ENCODE measurements at places on chromosomes 6 and 20. TPM values are rescaled to one million over a fixed set of nuclear protein-coding genes. Genes with fewer than 3 reads are reported as not detected.

GRCh38 chr6:26155061-26155930, 68.1 kb downstream of the HFE start:
- no peak for DNase-seq

GRCh38 chr6:17972074-17972952, 15.1 kb downstream of the KIF13A start:
- DNase-seq: no peak

- no peak for DNase-seq
These were observed 6.1 kb downstream of the EEF1A1 start for GRCh38 chr6:73514746-73515110.

GRCh38 chr6:125913864-125914351, 42.7 kb upstream of the HINT3 start:
- peak; percentile 92 for DNase-seq

DNA sequence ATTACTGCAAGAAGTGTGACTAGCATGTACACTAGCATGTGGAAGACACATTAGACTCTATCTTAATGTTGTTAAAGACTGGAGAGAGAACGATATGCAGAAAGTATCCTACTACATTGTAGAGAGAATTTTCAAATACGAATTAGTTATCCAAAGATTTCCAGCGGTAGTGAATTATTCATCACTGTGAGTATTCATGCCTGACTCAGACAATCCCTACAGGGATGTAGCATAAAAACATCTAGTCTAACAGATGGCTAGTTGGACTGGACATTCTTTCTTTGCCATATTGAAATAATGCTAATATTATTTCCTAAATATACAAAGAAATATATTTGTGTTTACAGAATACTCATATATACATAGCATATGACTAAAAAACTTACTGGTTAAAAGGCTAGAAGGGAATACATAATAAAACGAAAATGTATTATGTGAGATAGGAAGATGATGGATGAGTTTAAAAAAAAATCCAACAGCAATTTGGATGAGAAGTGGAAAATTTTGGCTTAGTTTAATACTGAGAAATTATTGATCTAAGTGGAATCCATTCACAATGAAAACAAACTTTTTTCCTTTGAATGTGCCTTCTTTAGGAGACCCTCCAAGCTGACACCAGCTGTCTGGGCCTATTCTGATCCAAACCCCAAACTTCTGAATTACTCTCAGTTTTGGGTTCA, 580.7 kb downstream of the RFPL4B start:
- DNase-seq: no peak

GRCh38 chr6:146545581-146545980, 1.9 kb downstream of the RAB32 start:
- DNase-seq: no peak

DNA sequence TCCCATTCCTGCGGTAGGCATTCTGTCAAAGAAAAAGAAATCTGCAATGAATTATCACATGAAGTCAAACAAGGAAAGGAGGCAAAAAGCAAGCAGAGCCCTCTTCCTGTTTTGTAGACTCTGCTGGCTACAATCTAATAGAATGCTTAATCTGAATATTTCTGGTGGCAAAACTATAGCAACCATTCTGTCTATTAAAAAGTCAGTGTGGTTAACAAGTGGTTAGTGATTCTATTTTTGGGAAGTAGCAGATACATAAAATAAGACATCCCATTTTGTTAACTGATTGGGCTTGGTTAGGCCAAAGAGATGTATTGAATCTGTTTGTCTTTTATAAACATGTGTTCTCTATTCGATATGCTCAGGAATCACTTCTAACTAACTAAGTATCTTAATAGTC, 442.3 kb downstream of the CDC5L start:
- no peak for DNase-seq

- DNase-seq: no peak
These were observed 105.3 kb upstream of the TENT5A start for GRCh38 chr6:81857812-81858211.

GRCh38 chr20:62540504-62540903, 64.7 kb upstream of the GATA5 start:
- DNase-seq: no peak

GRCh38 chr20:9408422-9409300, 105.7 kb upstream of the LAMP5 start:
- no peak for DNase-seq

- DNase-seq: no peak
These were observed 110.2 kb downstream of the LAMA2 start for GRCh38 chr6:128993166-128993565.

- DNase-seq: peak; percentile 94
These were observed 15.2 kb upstream of the KCNK15 start for GRCh38 chr20:44730441-44730840.

GRCh38 chr6:52995913-52996645, 995 bp upstream of the GSTA4 start:
- DNase-seq: peak; percentile 59

GRCh38 chr6:41512146-41512701, 34.0 kb upstream of the FOXP4 start:
- no peak for DNase-seq

DNA sequence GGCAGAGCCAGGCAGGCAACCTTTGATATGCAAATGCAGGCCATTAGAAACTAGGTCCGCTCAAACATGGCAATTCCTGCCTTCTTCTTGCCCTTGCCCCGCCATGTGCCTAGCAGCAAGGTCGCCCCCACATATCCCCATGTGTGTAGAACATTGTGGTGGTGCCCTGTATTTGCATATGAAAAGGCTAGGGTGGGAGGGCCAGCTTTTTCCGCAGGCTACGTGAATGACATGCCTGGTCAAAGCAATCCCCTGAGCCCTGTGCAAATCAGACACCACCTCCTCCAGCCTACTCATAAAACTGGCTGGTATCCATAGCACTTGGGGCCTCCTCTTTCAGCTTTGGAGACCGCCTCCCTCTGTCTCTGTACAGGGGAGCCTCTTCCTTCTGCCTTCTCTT, 31.6 kb downstream of the GSTA2 start:
- no peak for DNase-seq

- no peak for DNase-seq
These were observed 90.1 kb downstream of the CRYBG1 start for GRCh38 chr6:106450653-106451052.

DNA sequence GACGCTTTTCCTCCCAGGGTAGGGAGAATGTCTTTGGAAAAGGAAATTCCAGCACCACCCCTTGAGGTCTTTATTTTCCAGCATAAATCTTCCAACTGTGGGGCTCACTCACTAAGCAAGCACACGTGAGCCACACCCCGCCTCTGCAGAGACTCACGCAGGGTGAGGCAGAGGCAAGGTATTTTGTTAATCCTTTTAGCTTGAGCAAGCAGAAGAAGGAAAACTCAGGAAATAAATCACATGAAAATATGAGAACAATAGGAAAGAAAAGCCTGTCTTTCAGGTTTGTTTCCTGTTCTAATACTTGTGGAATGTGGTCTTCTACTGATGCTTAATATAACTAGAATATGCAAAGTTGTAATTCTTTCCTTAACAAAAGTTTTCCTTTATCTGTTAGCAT, 4.1 kb upstream of the PHACTR2 start:
- no peak for DNase-seq

DNA sequence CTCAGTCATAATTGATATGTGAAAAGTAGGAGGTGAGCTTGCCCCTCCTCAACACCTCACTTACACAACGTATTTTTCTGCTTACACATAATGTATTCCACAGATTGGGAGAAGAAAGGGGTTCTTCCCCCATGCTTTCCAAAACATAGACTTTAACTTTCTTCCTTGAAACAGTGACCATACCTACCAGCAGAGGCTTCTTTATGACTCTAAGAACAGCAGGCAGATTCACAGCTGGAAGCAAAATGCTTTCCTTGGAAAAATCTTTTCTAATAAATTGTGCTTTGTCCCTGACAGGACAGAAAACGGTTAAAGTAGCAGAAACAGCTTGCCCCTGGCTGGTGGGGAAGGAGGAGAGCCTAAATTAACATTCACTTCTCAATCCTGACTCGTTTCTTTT, 629.1 kb upstream of the IMPG1 start:
- no peak for DNase-seq

DNA sequence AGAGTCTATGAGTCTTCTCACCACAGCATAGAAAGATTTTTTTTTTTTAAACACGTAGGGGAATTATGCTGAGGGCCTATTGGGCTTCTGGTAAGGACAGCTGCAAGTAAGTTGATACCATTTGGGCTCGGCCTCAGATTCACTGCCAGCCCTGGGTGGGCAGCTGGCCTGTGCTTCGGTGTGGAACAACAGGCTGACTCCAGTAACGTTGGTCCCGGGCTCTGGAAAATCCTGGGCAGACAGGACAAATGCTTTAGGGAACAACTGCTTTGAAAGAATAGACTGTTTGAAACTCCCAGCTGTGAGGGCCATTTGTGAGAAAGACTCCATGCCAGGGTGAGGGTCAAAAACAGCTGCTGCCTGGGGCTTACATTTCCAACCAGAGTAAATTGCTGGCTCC, 366.5 kb downstream of the QKI start:
- DNase-seq: no peak

- DNase-seq: no peak
These were observed 199.3 kb upstream of the FLRT3 start for GRCh38 chr20:14536738-14537137.

- DNase-seq: no peak
These were observed 9.9 kb downstream of the ANKRD66 start for GRCh38 chr6:46756469-46757213.

DNA sequence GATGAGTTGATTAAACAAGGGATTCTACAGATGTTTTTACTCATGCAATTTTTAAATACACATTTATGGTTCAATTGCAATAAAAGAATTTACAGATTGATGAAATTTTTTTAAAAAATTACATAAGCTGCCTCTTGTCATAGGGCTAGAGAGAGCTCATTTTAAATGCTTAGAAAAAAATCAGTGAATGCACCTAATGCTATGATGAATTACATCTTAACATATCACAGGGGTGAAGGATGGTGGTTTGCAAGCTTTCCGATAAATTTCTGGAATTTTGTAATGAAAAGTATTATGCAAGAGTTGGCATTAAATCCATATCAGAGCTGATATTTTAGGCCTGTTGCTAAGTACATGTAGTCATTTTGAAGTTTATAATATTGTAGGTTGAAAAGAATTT, 29.6 kb downstream of the DSE start:
- no peak for DNase-seq

DNA sequence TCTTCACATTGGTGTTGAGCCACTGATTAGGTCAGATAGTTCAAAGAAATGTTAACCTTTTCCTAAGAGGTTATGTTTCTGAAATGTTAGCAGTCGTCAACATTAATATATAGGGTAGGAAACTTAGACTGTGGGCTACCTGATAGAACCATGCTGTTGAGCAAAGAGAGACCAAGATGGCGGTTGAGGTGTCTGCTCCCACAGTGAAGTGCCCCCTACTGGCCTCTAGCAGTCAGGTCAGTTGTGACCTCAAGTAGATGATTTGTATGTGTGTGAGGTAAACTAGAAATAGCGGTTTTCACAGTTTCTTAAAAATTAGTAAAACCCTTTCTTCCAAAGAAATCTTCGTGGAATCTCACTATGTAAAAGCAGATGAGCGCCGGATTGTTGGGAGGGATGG, 40.3 kb downstream of the MTHFD1L start:
- DNase-seq: no peak

DNA sequence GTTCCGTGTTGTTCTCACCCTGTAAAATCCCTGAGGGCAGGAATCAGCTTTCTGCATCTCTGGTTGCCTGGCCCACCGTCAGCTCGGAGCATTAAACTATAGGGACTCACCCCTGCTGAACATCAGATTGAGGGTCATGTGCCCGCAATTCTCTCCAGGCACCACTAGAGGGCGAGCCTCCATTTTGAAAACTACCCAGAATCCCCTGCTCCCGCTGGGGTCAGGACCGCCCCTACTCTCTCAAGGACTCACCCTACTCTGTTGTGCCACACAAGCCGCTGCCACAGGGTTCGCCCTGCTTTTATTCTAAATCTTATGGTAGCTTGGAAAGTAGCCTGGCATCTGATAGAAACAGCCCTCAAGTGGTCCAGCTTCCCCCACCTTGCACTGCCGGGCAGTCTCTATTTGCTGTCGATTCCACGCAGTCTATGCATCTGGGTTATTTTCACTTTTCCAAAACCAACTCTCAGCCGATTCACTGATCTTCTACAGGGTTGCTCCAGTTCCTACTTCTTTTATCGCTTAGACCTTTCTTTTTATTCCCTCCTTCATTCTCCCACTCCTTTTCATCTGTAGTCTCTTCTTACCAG, 244.1 kb upstream of the QKI start:
- DNase-seq: no peak

DNA sequence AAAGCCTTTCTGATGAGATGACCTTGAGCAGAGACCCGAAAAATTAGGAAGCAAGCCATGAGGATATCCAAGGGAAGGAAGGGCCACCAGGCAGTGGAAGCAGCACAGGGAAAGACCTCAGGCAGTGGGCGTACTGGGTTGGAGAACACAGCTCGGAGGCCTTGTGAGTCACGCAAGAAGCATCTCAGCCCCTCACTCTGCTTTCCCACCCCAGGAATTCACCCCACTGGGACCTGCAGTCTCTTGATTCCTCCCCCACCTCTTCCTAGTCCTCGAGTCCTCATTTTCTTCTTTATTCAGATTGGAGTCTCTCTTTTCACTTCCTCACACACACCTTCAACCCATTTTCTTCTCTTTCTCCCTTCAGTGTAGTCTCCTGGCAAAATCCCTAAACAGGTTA, 27.0 kb downstream of the RPRD1B start:
- DNase-seq: no peak

DNA sequence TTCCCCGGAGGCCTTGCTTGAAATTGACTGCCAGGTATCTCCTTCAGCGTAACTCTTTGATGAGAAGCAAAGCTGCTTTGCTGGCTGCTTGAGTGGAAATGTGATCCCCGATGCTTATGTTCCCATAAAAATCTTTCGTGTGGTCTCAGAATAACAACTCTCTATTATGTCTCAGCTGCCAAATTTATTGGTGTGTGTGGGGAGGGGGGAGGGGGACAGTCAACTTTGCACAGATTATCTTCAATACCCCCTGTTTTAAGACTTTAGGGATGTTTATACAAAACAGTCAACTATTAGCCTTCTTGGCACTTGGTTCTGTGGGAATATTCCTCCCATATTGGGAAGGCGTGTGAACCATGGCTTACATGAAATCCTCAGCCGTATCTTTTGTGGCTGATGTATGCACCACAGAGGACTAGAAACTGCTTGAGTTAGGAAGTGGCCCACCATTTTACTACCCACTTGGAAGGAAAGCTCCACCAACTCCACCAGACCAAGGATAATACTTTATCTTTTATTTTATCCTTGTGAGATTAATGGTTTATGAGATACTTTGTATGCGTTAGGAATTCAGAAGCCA, 101.5 kb upstream of the SLC24A3 start:
- DNase-seq: no peak

GRCh38 chr6:53707108-53707897, 41.7 kb upstream of the KLHL31 start:
- no peak for DNase-seq

GRCh38 chr20:6562111-6562510, 205.4 kb upstream of the BMP2 start:
- DNase-seq: no peak

GRCh38 chr6:15751721-15752350, 89.0 kb upstream of the DTNBP1 start:
- no peak for DNase-seq

Gene MLN
- total RNA-seq: not detected

Gene MICB
- 13.0 TPM for total RNA-seq

Gene TENT5A
- total RNA-seq: 1.2 TPM

Gene HLA-DOB
- 0.58 TPM for total RNA-seq

Gene GLP1R
- total RNA-seq: not detected

Gene STMND1
- total RNA-seq: 0.14 TPM

Gene ERGIC3
- total RNA-seq: 203 TPM

Gene VSTM2L
- total RNA-seq: 4.5 TPM

Gene CGA
- not detected for total RNA-seq

Gene APOM
- 0.81 TPM for total RNA-seq

Gene SLC22A2
- total RNA-seq: not detected

Gene CST11
- total RNA-seq: not detected

Gene CEP85L
- 2.2 TPM for total RNA-seq

Gene CST2
- total RNA-seq: not detected

Gene CST8
- total RNA-seq: not detected

Gene ANKRD66
- total RNA-seq: not detected

All from epithelial cell of proximal tubule (primary cell).